Kidney epithelial cell (primary cell): ENCODE measurements at places on chromosomes 2 and 18.
A peak's percentile ranks its signal among the peaks of the same experiment; 100 is the strongest.

GRCh38 chr2:73070643-73071359 is 711 bp downstream of the SFXN5 start:
- DNase-seq, result peak; percentile 56

DNA sequence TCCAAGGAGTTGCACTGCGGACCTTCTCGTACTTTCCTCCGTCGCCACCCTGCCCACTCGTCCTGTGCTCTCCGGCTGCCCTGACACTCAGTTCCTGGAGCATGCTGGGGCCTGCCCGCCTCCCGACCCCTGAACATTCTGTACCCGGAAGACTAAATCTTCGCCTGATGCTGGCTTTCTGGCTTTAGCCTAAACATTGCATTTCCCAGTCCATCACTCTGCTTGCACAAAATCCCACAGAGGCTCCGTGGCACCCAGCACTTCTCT is 550 bp upstream of the SFXN5 start:
- DNase-seq, result no peak

DNA sequence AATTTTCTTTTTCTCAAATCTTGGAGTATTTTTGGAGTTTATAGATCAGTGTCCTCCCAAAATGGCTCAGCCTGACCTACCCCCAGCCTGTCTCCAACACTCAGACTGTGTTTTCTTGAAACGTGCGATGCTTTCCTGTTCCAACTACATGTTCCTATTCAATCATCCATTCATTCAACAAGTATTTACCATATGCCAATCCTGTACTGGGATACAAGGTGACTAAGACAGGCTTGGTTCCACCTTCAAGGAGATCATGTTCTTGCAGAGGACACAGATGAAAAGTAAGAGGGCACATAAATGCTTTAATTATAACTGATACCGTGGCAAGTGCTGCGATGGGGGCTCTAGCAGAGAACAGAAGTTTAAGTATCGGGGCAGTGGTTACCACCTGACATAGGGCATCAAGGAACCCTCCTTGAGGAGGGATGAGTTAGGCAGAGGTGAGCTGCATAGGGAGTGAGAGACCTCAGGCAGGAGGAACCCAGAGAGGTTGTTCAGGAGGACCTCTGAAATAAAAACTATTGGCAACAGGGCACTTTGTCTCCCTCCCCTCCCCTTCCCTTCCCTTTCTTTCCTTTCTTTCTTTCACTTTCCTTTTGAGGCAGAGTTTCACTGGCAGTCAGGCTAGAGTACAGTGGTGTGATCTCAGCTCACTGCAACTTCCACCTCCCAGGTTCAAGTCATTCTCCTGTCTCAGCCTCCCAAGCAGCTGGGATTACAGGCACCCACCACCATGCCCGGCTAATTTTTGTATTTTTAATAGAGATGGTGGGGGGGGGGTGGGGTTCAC is 469.0 kb downstream of the EPHA4 start:
- DNase-seq, result no peak

- no peak for DNase-seq
Observed at GRCh38 chr2:241344925-241345651, 11.0 kb upstream of the FARP2 start.

DNA sequence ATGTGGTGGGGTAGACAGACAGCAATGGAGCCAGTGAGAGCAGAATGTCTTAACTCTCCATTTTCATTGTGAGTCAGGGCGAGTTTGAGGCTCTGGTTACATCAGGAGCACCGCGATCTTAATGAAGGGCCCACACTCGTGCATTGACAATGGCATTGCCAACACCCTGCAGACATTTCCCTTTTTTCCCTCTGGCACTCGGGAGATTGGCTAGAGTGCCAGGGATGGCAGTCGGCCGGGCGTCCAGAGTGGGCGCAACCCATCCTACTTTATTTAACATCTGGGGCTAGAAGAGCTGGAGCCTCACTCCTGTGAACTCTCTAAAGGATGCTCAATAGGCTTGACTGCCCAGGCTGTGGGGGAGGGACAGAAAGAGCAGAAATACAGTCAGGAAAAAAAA is 9.7 kb downstream of the PROKR1 start:
- DNase-seq, result no peak

DNA sequence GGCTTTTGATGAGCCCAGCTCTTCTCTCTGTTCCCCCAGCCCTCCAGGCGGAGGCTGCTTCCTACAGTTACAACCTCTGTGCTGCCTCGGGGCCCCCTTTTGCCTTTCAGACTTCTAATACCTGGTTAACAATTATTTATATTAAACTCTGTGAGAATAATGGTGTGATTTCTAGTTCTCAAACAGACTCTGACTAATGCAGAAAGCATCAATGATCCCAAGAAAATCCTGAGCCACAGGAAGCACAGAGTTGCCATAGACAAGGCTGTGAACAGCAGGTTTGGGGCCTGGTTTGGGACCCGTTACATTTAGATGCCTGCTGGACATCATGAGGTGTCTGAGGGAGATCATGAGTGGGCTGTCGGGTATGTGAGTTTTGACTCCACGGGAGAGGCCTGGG is 37.4 kb upstream of the MYO3B start:
- no peak for DNase-seq

GRCh38 chr2:224517963-224518362 is 67.2 kb downstream of the CUL3 start:
- no peak for DNase-seq

- no peak for DNase-seq
Observed at GRCh38 chr2:206990360-206990759, 51.0 kb downstream of the CPO start.

GRCh38 chr2:131394147-131394931 is 30.4 kb upstream of the RAB6D start:
- no peak for DNase-seq

DNA sequence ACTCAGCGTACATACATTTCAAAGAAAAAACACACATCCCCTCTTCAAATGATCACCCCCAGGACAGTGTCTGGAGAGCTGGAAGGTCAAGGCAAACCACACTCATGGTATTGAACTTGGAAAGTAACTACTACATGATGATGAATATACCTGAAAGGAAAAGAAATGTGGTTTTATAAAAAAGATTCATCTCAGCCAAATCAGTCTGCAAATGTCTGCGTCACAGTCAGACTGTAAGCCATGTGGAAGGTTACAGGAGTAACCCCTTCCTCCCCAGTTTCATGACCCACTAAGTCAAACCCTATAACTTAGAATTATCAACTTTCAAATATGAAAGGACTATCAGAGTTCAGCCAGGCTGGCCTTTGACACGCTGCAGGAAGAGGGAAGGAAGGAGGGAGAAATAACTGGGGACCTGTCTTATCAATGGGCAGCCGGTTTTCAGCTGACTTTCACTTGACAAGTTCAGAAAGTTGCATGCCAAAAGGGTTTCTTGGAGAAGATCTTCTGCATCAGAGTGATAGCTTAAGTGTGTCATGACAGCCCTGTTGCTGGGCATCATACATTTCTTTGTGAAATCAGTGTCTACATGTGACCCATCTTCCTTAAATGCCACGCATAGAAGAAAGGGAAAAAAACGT is 7.0 kb upstream of the BMP10 start:
- no peak for DNase-seq

- DNase-seq, result peak; percentile 39
Observed at GRCh38 chr2:175293776-175294175, 112.3 kb upstream of the ATP5MC3 start.

GRCh38 chr2:10977003-10977402 is 65.3 kb downstream of the KCNF1 start:
- DNase-seq, result no peak

- no peak for DNase-seq
Observed at GRCh38 chr2:136207665-136208064, 89.7 kb upstream of the CXCR4 start.

GRCh38 chr2:10240911-10241610 is 61.6 kb upstream of the HPCAL1 start:
- no peak for DNase-seq

- no peak for DNase-seq
Observed at GRCh38 chr2:45951025-45951727, 299.7 kb downstream of the PRKCE start.

- no peak for DNase-seq
Observed at GRCh38 chr2:119826370-119826961, 66.7 kb downstream of the PTPN4 start.

DNA sequence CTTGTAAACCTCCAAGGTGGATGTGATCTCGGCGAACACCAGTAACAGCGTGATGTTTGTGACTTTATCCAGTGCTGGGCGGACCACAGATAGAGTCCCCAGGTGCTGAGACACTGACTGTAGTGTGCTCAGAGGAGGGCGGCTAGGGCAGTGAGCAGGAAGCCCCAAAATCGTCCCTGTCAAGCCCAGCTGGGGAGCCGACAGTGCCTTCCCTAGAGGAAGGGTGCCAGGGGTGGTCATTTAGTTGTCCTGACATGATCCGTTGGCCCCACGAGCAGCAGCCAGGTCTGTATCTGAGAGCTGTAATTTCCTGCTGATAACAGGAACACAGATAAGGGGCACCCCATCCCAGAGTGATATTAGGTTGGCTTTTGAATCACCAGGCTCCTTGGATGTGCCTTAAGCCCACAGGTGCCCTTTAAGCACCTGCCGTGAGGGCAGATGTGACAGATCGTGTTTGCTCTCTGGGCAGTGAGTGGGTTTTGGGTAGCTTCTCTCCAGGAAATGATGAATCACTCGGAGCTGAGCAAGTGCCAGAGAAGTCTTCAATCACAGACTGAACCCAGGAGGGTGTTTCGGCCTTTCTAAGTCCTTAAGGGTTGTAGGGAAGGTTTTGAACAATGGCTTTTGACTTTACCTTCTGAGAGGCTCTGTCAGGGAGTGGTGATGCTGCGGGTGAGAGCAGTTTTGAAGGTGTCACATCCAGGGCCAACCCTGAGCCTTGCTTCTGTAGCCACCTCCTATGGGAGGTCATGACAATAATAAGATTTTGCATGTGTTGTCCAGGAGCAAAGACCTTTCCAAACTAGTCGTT is 7.7 kb downstream of the LPIN1 start:
- no peak for DNase-seq

- DNase-seq, result no peak
Observed at GRCh38 chr2:221915926-221916325, 343.8 kb upstream of the EPHA4 start.

GRCh38 chr2:47019961-47020681 is 104.5 kb upstream of the MCFD2 start:
- DNase-seq, result no peak

GRCh38 chr2:230797515-230798495 is 66.9 kb upstream of the ITM2C start:
- DNase-seq, result no peak

DNA sequence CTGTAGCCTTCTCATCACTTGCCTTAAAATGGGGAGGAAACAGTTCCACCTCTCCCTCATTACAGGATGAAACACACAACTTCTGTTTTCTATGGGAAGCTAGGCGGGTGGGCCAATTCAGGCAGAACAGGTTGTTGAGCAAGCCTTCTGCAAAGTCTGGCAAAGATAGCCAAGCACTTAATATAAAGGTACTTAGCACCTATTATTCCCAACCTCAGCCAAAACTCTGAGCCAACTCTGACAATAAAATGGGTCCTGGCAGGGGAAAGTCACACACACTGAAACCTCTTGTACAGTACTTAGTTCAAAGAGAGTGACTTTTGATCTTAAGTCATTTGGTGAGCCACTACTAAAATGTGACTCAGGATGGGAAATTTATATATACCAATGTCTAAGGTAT is 15.8 kb upstream of the SOCS6 start:
- no peak for DNase-seq

DNA sequence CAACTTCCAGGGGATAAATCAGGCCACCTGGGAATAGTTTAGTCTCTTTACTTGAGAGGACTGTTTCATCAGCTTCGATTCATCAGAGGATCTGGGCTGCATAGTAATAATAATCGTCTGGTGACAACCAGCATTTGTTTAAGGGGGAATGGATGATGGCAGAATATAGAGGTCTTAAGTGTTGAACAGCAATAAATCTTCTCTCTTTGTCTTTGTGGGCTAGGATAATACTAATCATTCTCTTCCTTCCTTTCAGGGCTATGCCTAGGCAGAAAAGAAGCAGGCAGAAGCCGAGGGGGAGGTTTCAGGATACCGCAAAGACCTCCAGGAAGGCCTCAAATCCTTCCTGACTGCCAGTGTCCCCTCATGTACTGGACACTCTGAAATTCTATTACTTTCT is 150.4 kb upstream of the GAREM1 start:
- DNase-seq, result no peak

DNA sequence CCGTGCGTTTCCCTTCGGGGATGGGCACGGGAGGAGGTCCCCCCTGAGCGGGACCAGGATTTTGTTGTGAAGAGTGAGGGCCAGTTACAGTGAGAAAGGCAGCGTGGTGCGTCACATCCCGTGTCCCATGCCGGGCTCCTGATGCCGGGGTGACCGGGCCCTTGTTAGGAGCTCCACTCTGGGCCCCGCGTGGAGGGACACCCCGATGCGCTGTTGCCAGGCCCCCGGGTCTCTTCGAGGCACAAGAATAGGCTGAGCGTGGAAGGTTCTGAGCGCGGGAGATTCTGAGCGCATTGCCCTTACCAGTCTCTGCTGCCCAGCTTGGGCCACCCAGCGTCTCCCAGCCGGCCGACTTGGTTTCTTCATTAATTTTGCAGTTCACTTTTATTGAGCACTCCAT is 17.6 kb downstream of the CTDP1 start:
- no peak for DNase-seq

DNA sequence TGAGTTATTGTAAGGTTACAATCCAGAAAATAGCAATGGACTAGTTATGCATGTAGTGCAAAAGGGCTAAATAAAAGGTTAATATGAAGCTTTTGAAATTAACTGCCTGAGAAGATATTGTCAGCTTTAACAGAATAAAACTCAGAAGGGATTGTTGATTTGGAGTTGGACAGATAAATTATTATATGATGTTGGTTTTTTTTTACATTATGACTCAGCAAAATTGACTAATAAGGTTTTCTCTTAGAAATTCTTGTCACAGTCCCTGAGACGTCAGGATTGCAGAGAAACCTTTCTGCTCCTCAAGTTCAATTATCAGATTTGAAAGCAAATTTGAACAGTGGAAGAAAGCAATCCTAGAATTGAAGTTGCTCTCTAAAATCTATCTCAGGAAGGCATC is 946.9 kb downstream of the CBLN2 start:
- DNase-seq, result no peak

DNA sequence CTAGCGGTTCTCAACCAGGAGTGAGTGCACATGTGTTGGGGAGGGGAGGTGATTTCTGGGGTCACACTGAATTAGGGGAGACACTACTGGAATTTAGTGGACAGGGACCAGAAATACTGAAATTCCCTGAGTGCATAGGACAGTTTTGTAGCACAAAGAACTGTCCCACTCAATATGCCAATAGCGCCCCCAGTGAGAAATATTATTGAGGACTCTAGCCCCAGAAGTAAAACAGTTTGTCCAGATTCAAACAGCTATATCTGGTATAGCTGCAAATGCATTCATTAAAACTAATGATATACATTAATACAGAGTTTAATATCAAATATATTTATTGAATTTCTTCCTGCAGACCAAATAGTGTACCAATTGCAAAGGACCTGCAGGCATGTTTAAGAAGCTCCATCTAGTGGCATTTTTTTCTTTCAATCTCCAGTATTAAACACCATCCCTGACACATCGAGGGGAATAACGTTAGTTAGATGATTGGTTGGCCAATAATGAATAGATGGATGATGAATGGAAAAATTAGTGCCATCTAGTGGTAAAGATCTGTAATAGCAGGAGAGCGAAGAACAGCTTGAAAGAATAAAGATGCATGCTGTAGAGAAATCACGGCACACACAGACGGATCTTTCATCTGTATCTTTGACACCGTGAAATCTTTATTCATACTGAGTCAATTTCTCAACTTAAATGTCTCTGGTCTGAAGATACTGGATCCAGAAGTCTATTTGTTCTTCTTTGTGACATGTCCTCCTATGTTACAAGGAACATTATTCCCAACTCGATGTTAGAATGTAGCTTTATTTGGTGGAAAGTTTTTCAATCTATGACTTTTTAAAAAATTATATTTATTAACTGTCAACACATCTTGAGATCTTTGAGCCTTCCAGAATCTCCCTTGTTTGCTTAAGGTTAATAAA is 62.5 kb downstream of the DHRS9 start:
- DNase-seq, result no peak
